ENCODE measurements at places on chromosomes 4 and X. TPM values are rescaled to one million over a fixed set of nuclear protein-coding genes. Genes with fewer than 3 reads are reported as not detected.

The NWD2 gene
- total RNA-seq = not detected

The ADH4 gene
- total RNA-seq = not detected

The GAGE12F gene
- total RNA-seq = not detected

The PTPN13 gene
- 73.0 TPM for total RNA-seq

The SLC26A1 gene
- total RNA-seq = under 0.01 TPM

The OPN1MW3 gene
- not detected for total RNA-seq

The STEEP1 gene
- total RNA-seq = 26.8 TPM

The IGSF1 gene
- total RNA-seq = 0.32 TPM

The FGFR3 gene
- 0.86 TPM for total RNA-seq

The SSX2B gene
- total RNA-seq = 0.32 TPM

The BCORL1 gene
- total RNA-seq = 1.3 TPM

The ESX1 gene
- total RNA-seq = not detected

The RHOXF1 gene
- not detected for total RNA-seq

The SRP72 gene
- 62.5 TPM for total RNA-seq

- DNase-seq = no peak
Observed at GRCh38 chr4:137238456-137239162, 293.7 kb downstream of the PCDH18 start.

DNA sequence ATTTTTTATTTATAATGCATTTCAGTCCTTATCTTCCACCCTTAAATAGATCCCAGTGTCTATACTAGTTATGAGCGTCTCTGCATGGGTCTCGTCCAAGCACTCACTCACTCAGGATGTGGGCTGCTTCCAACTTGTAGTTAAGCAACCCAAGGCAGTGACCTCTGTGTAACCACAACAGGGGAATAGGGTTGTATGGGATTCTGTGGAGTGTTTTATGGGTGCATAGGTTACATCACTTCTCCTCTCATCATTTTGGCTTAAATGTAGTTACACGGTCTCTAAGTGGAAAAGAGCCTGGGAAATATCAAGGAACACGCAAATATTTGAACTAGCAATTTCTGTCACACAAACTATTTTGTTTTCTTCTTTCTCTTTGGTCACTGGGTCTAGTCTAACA is 931.0 kb downstream of the STIM2 start:
- peak; percentile 85 for DNase-seq

- DNase-seq = no peak
Observed at GRCh38 chr4:90159193-90159592, 32.0 kb downstream of the CCSER1 start.

DNA sequence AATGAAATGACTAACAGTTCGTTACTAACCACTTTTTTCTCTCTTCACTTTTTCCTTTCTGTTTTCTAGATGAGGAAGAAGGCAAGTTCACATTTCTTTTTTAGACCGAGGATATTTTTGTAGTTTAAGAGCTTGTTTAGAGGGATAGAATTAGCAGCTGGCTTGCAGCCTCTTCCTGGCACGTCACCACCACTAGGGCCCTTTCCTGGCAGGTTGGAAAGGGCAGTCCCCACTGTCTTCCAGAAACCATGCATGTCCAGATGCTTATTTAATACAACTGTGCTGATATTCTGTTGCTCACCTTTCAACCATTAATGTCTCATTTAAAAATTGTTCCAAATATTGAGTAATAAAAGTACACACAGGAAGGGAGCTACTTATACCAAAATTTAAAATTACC is 209.5 kb upstream of the PACRGL start:
- no peak for DNase-seq

GRCh38 chr4:140904904-140905303 is 148.7 kb upstream of the TBC1D9 start:
- DNase-seq = no peak

- no peak for DNase-seq
Observed at GRCh38 chr4:89303177-89303576, 4.4 kb downstream of the GPRIN3 start.

- no peak for DNase-seq
Observed at GRCh38 chr4:166493924-166494345, 620.9 kb downstream of the TLL1 start.

DNA sequence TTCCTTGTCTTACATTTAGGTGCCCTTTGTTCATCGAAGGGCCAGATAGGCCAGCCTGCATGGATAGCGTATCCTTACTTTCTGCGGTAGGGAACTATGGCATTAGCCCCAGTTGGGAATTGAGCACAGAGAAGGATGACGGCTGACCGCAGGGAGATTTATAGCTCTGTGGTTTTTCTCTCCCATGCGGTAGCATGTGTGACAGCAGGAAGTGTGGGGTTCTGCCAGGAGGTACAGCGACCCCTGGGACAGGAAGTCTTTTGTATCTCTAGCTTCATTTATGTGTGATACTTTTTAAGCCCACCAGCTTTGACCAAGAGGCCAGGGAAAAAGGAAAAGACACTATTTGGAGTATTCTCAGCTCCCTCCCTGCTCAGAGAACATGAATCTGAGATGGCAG is 33.1 kb downstream of the GAB3 start:
- DNase-seq = peak; percentile 80

DNA sequence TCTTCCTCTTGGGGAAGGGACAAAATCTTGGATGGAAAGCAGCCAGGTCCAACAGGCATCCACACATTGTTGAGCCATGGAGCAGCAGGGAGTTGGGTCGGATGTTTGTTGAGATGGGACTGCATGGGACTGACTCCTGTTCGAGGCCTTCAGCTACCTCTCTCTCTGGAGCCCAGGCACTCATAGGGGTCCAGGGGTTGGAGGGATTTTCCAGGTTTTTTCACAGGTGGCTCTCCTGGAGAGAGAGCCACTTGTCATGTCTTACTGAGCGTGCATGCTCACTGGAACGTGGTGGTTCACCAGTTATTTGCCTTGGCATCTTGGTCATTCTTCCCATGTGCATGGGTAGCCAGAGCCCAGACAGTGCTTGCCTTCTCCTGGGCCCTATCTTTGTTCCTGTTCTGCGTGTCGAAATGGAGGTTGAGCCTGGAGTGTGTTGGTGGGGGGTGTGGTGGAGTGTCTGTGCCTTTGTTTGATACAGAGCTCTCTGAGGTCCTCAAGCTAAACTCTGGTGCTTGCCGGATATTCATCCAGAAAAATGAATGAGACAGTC is 60.6 kb downstream of the NBDY start:
- no peak for DNase-seq

- no peak for DNase-seq
Observed at GRCh38 chr4:665381-665750, 8.7 kb downstream of the ATP5ME start.

GRCh38 chr4:54708339-54709279 is 50.9 kb downstream of the KIT start:
- no peak for DNase-seq

DNA sequence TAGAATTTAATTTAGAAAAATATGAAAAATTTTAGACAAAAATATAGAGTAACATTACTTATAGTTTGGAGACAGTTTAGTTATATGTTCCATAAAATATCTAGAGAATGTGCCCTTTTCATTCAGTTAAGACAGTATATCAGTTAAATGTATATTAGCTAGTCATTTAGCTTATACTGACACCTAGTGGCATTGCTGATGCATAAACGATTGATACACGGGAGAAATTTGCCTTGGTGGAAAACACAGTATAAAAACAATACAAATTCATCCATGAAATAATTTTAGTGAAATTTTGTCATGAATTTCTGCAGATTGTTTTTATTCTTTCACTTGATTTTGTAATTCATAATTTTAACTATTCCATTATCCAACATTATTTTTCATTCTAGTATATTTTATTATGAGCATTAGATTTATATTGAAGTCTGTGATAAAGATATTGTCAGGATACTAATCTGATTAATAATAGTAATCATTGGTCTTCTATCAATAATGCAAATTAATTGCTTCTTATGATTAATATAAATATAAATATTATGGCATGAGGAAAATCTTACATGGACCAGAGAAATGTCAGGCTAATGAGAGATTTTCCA is 219.0 kb downstream of the TLL1 start:
- peak; percentile 45 for DNase-seq

GRCh38 chr4:95355021-95355420 is 193.8 kb downstream of the UNC5C start:
- peak; percentile 52 for DNase-seq

- no peak for DNase-seq
Observed at GRCh38 chr4:38859501-38859900, 2.9 kb upstream of the TLR6 start.

- no peak for DNase-seq
Observed at GRCh38 chr4:63169836-63170235, 1239.4 kb downstream of the TECRL start.

DNA sequence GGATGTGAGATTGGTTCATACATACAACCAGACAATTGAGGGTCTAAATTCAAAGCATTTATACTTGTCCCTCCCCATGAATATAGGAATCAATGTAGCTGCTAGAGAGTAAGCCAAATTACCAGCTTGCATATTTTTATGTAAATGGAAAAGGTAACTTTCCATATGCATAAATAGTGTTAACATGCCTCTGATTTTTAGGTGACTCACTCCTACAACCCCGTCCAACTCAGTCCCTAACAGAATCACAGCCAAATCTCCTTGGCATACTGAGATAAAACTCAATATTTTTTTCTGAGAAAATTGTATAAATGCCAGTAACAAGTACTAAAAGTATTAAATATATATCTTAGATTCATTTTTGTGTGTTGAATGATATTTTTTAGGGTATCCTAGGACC is 67.2 kb downstream of the INPP4B start:
- DNase-seq = no peak

- no peak for DNase-seq
Observed at GRCh38 chr4:158801066-158801465, 32.2 kb downstream of the FNIP2 start.

GRCh38 chr4:7826176-7826908 is 113.3 kb downstream of the AFAP1 start:
- DNase-seq = no peak

- no peak for DNase-seq
Observed at GRCh38 chrX:130877892-130878341, 25.1 kb downstream of the ENOX2 start.

- no peak for DNase-seq
Observed at GRCh38 chr4:6221301-6221850, 21.0 kb upstream of the JAKMIP1 start.

DNA sequence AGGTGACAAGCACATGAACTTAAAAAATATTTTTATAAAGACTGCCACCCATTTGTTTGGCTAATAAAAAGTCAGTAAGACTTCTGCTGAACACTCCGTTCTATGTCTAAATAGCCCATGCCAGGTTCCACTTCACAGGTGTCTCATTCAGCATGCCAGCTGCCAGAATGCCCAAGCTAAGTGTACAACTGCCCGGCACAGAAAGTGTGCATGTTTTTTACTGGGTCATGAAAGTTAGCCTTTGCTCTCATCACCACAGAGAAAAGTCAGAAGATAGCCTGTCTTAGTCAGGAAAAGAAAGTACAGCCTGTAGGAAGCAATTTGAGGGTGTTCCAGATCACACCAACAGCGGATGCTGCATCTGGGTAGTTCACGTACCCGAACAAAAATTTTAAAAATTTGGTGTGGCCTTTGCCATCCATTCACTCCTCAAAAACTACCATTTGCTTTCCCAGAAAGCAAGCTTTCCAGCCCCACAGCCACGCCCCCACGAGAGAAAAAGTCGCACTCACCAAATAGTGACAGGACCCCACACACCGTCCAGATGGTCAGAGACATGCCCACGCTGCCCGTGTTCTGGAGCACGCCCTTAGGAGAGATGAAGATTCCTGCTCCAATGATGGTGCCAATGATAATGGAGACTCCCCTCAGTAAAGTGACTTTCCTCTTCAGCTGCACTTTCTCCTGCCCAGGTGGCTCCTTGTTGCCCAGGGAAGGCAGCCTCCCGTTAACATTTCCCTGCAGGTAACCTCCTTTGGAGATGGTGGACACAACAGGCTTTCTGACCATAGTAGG is 671 bp downstream of the SLC7A11 start:
- DNase-seq = peak; percentile 49

- DNase-seq = peak; percentile 34
Observed at GRCh38 chr4:127586922-127587571, 45.7 kb upstream of the INTU start.

DNA sequence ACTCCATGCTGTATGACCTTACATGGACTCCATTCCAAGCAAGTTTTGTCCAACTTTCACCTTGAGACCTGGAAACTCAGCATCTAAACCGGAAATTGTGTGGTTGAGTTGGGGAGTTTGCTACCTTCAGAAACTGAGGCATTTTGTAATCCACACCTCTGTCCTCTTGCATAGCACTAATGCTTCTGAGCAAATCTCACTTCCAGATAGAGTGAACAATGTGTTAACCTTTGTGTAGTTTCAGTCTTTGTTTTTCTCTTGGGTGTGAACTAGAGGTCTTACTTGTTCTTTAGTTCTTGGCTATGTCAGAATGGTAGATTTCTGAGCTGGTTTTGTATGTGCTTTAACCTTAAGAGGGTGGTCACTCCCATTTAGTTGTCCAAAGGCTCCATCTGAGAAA is 48.1 kb upstream of the TCEAL2 start:
- no peak for DNase-seq

DNA sequence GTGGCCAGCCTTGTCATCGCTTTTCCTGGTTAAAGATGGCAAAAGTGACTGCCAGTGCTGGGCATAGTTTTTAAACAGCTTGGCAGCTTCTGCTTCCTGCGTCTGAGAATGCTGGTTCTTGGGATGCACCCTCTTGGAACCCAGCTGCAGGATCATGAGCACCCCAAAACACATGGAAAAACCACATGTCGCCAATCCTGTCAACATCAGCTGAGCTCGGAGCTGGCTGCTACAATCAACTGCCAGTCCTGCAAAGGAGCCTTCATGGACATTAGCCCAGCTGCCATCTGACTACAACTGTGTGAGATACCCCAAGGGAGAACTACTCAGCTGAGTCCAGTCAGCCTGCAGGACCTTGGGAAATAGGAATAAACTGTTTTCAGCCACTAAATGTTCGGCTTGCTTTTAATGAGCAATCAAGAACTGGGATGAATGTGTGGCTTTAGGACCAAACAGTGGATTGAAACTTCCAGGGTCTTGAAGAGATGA is 31.0 kb downstream of the OSTC start:
- no peak for DNase-seq

GRCh38 chr4:30413915-30414314 is 306.3 kb upstream of the PCDH7 start:
- no peak for DNase-seq

- DNase-seq = peak; percentile 91
Observed at GRCh38 chr4:120769227-120769626, 153.3 kb downstream of the PRDM5 start.

DNA sequence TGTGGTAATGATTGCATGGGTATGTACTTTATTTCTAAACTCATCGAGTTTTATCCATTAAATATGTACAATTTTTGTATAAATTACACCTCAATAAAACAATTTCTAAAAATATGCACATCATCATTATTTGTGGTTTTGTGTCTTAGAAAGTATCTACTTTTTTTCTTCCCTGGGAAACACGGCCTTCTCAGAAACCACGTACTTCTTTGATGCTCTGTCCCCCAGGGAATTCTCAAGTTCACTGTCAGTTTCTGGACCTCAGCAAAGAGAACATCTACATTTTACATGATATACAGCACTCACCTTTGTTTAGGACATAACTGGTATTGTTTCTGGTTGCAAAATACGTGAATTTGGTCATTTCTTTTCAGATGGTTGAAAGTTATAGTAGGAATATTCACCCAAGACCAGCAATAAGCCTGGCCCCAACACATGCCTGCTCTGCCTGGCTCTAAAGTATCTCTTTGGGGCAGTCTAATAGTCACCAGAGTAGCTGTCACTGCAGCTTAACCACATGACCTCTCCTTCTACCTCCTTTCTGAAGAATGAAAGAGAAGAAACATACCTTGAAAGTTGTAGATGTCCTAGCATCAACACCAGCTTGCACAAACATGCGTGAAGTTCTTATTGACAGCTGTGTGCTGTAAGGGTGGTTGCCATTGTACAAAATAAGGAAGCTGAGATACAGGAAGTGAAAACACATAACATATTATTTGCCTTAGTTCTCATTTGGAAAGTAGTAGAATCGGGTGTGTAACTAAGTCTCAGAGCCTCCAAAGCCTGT is 48.4 kb upstream of the SPANXN4 start:
- no peak for DNase-seq

Data from fibroblast of villous mesenchyme (primary cell).